ENCODE measurements at places on chromosomes 3 and 15. TPM values are rescaled to one million over a fixed set of nuclear protein-coding genes. Genes with fewer than 3 reads are reported as not detected.

DNA sequence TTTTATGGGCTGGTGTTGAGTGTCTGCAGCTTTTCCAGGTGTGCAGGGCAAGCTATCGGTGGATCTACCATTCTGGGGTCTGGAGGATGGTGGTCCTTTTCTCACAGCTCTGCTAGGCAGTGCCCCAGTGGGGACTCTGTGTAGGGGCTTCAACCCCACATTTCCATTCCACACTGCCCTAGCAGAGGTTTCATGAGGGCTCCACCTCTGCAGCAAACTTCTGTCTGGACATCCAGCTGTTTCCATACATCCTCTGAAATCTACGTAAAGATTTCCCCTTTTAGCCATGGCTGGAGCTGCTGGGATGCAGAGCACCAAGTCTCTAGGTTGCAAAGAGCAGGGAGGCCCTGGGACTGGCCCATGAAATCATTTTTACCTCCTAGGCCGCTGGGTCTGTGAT is 11.6 kb downstream of the RFX7 start:
- DNase-seq: no peak

DNA sequence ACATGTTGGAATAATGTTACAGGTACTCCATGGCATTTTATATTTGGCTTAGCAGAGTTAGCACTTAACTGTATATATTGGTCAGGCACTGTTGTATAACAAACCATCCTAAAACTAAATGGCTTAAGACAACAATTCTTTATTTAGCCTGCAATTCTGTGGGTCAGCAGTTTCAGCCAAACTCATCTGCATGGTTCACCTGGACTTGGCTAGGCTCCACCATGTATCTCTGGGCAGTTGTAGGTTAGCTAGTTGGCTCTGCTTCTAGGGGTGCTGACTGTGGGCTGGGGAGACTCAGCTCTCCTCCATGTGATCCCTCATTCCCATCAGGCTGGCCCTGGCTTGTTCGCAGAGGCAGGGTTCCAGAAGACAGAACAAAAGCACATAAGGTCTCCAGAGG is 34.4 kb downstream of the RARB start:
- no peak for DNase-seq

Gene ACTRT3
- total RNA-seq: 1.1 TPM

DNA sequence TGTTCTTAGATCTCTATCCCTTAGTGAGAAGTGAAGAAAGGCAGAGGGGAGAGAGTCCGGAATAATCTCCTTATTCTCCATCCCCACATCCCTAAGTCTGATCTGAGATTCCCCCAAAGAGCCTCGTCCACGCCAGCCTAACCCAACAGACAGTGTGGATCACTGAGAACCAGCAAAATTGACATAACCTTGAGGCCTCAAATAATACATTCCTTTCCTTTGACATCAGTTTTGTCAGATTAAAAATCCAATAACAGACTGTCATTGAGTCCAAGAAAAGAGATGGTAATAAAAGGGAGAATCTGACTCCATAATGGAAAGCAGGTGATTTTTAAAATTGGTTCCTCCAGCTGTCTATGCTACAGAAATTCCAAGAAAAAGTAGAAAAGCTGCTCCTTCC is 7.7 kb upstream of the SIAH2 start:
- no peak for DNase-seq

- DNase-seq: no peak
These were observed 115.1 kb upstream of the IQSEC1 start for GRCh38 chr3:13188181-13188779.

Gene KCTD6
- total RNA-seq: 7.8 TPM

- no peak for DNase-seq
These were observed 36.2 kb downstream of the PFN2 start for GRCh38 chr3:149934524-149934923.

Gene ZPLD1
- not detected for total RNA-seq

Gene PPP1R2
- total RNA-seq: 91.7 TPM

Gene REC114
- not detected for total RNA-seq

Gene ASB14
- total RNA-seq: not detected

Gene ZNF385D
- not detected for total RNA-seq

Gene UPK1B
- total RNA-seq: not detected

Gene NOP10
- total RNA-seq: 327 TPM

DNA sequence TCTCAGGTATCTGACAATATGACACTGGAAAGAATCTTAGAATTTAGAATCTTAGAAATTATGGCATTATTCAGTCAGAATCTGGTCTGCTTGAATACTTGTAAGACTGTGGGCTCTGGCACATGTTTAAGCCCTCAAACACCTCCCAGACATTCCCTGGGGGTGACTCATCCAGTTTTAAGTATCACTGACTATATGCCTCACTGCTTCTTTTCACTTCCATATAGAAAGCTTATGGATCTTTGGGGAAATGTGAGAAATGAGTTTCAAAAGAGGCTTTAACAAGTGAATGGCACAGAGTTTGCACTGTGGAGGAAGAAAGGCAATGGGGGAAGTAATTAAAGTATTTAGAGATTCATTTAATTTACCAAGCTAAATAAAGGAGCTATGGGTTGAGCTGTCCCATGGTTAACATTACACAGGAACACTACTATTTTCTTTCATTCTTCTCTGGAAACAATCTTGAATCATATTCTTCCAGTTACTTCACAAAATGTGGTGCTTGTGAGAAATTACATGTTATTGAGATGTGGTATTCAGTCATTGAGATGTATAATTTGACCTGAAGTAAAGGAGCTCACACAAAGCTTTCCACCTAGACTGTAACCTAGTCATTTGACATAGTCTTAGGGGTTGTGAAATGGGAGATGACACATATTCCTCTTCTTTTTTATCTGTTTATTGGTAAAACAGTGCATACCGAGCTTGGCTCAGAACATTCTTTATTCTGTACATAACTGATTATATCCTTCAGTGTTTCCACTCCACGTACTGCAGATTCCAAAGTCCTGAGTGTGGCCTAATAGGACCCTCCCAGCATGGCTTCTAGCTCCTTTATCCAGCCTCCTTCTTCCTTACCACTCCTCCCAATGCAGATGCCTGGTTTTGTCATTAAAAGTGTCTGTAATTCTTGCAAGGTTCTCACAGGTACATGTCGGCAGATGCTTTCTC is 544.6 kb upstream of the NECTIN3 start:
- no peak for DNase-seq

GRCh38 chr15:70723927-70724326 is 39.4 kb downstream of the UACA start:
- DNase-seq: no peak

- no peak for DNase-seq
These were observed 66.5 kb downstream of the MAGEF1 start for GRCh38 chr3:184645336-184645735.

DNA sequence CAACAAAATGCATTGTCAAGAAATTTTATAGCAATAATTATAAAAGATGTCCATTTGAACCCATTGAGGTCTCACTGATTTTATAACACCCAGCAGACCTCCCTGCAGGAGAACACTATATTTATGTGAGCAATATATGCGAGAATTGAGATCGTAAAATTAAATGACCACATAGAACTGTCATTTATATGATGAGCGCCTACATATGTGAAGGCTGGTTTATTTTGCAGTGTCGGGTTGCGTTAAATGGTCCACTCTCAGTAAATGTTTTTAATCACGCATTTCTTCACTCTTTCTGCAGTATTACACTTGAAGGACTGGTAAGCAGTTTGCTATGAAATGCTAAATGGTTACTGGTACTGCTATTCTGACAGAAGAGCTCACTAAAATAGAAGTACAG is 408.5 kb upstream of the AGTR1 start:
- no peak for DNase-seq

- DNase-seq: no peak
These were observed 89.2 kb upstream of the DCBLD2 start for GRCh38 chr3:98990657-98991056.

- DNase-seq: no peak
These were observed 50.8 kb upstream of the SMAD6 start for GRCh38 chr15:66651198-66651597.

- no peak for DNase-seq
These were observed 1.9 kb downstream of the SSR3 start for GRCh38 chr3:156552973-156553372.

Gene AMIGO3
- not detected for total RNA-seq

DNA sequence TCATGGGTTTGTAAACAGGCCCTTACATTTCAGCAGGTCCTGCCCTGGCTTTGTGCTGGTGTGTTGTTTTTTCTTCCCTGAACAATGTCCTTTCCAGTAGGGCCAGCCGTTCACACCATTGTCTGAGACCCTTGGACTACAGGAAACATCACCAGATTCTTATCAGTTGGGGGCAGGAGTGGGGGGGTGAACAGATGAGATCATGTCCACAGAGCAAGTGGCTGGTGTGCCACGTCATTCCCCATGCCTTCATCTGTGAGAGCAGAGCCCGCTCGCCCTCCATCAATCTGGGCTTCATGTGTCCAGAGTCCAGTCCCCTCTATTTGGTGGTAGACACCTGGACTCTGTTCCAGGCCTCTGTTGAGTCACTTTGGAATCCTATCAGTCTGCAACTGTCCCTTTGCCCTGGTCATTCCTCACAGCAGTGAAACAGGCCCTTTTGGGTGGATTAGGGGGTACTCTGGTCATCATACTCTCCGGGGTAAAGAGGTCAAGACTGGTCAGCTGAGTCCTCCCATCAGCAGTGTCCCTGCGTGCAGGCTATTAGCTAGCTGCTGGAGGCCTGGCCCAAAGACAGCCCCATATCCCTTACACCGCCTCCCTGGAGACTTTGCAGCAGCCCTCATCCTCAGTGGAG is 15.0 kb downstream of the SEMA3G start:
- DNase-seq: no peak

DNA sequence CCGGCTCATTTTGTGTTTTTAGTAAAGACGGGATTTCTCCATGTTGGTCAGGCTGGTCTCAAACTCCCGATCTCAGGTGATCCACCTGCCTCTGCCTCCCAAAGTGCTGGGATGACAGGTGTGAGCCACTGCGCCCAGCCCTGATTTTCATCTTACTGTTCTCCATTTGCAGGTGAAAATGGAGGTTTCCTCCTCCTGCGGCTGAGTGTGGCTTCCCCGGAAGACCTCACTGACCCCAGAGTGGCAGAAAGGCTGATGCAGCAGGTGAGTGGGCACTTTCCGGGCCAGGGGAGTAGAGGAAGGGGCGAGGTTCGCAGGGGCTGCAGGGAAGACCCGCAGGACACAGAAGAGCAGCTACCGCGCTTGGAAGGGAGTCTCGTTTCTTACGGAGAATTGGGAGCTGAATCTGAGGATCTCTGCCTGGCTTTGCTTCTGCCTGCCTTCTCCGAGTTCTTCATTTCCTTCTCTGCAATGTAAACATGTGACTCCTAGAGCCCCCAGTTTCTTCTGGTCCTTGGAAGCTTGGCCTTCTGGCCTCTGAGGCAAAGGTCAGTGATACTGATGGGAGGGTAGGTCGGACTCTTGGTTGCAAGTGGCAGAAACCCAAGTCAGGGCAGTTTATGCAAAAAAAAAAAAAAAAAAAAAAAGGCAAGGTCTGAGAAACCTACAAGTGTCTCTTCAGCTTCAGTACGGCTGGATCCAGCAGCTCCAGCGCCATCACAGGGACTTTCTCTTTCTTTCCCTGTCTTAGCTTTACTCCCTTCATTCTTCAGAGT is 8.9 kb downstream of the MUC20 start:
- DNase-seq: no peak

GRCh38 chr15:33584797-33585196 is 274.0 kb downstream of the RYR3 start:
- DNase-seq: no peak

DNA sequence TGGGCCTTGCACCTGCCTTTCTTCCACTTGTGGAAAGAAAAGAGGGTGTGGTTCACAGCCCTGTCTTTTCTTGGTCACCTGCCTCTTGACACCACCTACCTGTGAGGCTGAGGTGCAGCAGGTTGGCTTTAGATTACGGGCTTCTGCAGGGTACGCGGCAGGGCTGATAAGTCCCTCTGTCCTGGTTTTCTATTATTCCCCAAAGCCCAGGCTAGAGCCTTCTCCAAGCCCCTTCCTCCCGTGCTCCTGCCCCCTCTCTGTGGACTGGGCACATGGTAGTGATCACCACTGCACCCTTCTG is 44.8 kb upstream of the HACD2 start:
- no peak for DNase-seq

Gene ISG20
- 26.8 TPM for total RNA-seq

Gene IDH3A
- total RNA-seq: 210 TPM

GRCh38 chr15:99125061-99125891 is 20.4 kb downstream of the SYNM start:
- DNase-seq: no peak

Gene STRA6
- total RNA-seq: not detected

Data from activated T-cell treated with anti-CD3 and anti-CD28 coated beads, Interleukin-2, amount 50 U/mL, for 4 hours (primary cell).